Renal cortical epithelial cell (primary cell): ENCODE measurements at places on chromosomes 6 and 20. TPM values are rescaled to one million over a fixed set of nuclear protein-coding genes. Genes with fewer than 3 reads are reported as not detected.
A peak's percentile ranks its signal among the peaks of the same experiment; 100 is the strongest.

DNA sequence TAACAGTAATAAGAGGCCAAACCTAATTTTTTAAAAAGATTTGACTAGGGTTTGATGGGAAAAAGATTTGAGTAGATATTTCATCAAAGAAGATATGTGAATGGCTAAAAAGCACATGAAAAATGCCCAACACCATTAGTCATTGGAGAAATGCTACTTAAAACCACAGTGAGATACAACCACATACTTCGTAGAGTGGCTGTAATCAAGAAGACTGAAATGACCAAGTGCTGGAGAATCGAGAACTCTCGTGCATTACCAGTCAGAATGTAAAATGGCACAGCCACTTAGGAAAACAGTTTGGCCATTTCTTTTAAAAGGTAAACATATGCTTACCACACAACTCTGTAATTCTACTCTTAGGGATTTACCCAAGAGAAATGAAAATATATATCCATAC lies 175.5 kb downstream of the EYA2 start:
- DNase-seq, result no peak

Gene ITPR3
- 76.9 and 173 TPM in 2 replicates for total RNA-seq

GRCh38 chr6:147227770-147228320 lies 23.6 kb downstream of the STXBP5 start:
- DNase-seq, result no peak

Gene SPATA25
- total RNA-seq, result 0.85 and 1.0 TPM in 2 replicates

Gene DACT2
- total RNA-seq, result 0.17 and 0.89 TPM in 2 replicates

DNA sequence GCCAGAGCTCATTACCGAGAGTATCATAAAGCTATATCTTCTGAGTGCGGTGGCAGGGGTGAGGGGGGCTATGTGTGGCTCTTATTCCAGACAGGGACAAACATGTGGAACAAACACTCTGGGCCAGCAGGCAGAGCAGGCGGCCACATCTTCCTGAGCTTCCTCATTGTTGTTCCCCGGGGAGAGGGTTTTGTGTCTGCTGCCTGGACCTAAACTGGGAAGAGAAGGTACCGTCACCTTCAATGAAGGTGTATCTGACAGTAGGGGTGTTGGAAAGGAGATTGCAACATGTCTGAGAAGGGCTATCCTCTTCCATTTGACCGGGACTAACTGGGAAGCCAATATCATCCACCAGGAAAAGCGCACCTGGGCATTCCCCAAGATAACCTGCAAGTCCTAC lies 1.6 kb upstream of the TFAP2D start:
- no peak for DNase-seq

GRCh38 chr6:144696610-144697368 lies 411.7 kb downstream of the UTRN start:
- DNase-seq, result no peak

Gene MTRF1L
- total RNA-seq, result 20.7 and 30.5 TPM in 2 replicates

DNA sequence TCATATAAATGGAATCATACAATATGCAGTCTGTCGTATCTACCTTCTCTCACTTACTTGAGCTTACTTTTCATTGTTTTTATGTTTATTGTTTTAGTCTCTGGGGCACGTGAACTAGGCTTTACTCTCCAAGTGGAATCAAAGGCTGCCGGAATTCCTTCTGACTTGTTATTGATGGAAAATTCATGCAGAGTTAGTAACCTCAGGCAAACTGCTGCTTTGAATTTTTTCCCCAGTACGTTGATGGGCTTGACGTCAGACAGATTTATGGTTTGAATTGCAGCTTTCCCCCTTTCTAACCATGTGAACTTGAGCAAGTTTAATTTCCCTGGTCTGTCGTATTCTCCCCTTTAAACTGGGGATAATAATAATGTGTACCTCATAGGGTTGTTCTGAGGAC lies 68.6 kb downstream of the ZDHHC14 start:
- peak; percentile 89 for DNase-seq

GRCh38 chr6:27187231-27188060 lies 60.1 kb upstream of the PRSS16 start:
- DNase-seq, result no peak

GRCh38 chr6:48281217-48281616 lies 170.2 kb upstream of the PTCHD4 start:
- no peak for DNase-seq

DNA sequence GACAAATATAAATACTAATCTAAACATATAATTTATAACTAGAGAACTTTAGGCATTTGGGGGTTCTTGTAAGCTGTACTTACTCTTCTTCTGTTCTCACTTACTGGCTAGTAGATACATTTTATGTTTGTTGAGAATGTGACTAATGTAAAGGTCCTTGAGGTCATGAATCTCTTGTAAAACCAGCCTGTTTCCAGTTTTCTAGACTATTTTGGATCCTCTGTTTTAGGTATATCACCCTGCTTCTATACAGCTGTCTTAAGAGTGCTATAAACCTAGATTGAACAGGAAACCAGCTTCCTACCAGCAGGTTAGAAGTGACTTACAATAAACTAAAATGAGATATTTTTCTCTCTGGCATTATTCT lies 134.2 kb downstream of the PLCB4 start:
- no peak for DNase-seq

GRCh38 chr6:24106291-24106690 lies 19.7 kb upstream of the NRSN1 start:
- DNase-seq, result no peak

DNA sequence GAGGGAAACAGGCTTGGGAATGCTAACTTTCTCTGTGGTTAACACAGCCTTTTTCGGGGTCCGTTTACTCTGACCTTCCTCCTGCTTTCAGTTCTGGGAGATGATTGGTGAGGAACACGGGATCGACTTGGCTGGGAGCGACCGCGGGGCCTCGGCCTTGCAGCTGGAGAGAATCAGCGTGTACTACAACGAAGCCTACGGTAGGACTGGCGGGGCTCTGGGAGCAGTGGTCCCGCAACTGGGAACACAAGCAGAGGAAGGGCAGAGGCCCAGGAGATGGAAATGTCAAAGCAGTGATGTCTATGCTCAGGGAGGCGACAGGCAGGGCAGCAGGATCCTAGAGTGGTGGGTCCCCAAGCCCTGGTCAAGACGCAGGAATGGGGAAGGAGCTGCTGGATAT lies 3.5 kb downstream of the TUBB1 start:
- no peak for DNase-seq

Gene BHLHE23
- total RNA-seq, result not detected in 2 replicates
